Pancreas (tissue), 10 donors: ENCODE measurements at places on chromosomes 4 and X. TPM values are rescaled to one million over a fixed set of nuclear protein-coding genes. Genes with fewer than 3 reads are reported as not detected.
A peak's percentile ranks its signal among the peaks of the same experiment; 100 is the strongest.

DNA sequence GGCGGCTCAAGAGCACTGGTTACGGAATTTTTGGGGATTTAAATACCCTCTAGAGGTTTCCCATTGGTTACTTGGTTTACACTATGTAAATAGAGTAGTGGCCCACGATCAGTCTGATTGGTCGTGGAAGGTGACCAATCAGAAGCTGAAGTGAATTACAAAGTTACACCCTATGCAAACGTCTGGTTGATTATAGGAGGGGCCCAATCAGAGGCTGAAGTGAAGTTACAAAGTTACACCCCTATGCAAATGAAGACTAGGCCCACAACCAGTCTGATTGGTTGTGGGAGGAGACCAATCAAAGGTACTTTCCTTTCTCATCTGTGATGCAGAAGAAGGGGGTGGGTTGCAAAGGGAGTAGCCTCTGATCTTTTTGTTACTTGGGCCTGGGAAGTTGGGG lies 45.1 kb upstream of the HSD17B10 start:
- DNase-seq, result no peak

Gene HTN1
- total RNA-seq, result not detected

GRCh38 chrX:135396109-135396508 lies 25.6 kb upstream of the SMIM10L2A start:
- DNase-seq, result peak; percentile 12

DNA sequence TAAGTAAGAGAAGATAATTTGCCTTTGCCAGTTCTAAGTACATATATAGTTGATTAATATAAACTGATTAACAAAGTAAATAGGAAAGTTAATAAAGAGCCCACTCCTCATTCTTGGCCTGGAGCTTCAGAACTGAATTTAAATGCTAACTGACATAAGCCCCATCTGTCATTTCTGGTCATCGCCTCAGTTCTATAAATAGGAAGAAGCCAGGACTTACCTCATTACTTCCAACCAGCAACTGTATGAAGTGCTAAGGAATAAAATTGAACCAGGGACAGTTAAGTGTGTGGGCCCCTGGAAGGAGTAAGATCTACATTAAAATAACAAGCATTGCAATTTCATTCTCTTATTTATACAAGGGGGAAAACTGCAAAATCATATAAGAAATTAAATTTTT lies 52.0 kb upstream of the PDLIM5 start:
- DNase-seq, result no peak

DNA sequence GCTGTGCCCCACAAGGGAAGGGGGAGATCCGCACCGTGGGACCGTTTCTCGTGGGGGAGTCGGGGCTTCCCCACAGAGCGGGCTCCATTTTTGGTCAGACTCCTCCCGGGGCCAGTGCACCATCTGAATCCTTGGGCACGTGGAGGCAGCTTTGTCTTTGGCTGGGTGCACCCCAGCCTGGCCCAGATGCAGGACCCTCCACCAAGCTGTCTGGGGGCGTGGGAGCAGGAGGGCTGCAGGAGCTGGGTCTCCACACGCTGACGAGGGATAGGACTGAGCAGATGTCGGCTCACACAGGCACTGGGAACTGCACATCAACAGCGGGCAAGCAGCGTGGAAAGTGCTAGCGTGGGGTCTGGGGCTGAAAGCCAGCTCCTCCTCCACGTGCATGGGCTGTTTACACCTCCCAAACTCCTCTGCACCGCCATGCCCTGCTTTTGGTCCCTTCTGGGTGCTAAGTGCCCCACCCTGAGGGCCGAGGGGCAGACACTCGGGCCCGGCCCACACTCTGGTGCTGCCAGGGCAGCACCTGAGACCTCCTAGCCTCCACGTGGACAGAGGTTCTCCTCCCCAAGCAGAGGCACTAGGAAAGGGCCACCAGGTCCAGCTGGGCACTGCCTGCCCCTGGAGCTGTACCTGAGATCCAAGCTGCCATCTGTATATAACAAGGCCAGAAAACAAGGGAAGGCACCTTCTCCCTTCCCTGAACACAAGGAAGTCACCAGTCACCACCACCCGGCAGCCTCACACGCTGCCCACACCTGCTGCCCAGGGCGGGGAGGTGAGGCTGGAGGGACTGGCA lies 13.8 kb downstream of the DGKQ start:
- DNase-seq, result no peak
